ENCODE measurements at places on chromosomes 3 and 15.

- peak; percentile 89 for DNase-seq
Measured at GRCh38 chr15:64911311-64912186, at the start of gene ANKDD1A. Gene ANKDD1A (plus strand): TSS chr15:64911902. CDS start chr15:64911931, 29 bp downstream.

DNA sequence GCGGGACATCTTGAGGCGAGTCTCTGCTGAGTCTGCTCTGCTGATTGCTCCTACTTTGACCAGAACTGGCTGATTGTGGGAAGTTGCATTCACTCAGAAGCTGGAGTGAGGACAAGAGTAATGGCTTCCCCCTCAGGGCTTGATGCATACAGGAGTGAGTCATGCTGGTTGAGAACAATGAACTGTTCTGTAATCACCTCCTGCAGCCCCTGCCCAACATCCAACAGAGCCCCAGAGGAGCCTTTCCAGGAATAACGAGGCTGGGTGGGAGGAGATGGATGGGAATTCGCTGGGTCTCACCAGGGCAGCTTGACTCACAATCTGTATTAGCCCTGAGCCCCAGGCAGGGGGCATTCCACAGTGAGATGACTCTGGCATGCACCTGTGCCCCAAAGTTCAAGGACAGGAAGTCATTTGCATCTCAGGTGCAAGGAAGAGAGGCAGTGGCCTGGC, 85.0 kb downstream of the RAB11A start:
- DNase-seq: no peak

- no peak for DNase-seq
Measured at GRCh38 chr15:81083201-81083600, 50.9 kb upstream of the CFAP161 start.

DNA sequence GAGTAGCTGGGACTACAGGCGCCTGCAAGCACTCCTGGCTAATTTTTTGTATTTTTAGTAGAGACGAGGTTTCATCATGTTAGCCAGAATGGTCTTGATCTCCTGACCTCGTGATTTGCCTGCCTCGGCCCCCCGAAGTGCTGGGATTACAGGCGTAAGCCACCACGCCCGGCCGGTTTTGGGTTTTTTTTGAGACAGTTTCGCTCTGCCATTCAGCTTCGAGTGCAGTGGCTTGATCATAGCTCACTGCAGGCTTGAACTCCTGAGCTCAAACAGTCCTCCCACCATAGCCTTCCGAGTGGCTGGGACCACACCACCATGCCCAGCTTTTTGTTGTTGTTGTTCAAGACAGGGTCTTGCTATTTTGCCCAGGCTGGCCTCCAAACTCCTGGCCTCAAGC, 16.0 kb upstream of the SCAP start:
- no peak for DNase-seq

GRCh38 chr3:162780313-162780712, 1283.7 kb downstream of the OTOL1 start:
- DNase-seq: no peak

DNA sequence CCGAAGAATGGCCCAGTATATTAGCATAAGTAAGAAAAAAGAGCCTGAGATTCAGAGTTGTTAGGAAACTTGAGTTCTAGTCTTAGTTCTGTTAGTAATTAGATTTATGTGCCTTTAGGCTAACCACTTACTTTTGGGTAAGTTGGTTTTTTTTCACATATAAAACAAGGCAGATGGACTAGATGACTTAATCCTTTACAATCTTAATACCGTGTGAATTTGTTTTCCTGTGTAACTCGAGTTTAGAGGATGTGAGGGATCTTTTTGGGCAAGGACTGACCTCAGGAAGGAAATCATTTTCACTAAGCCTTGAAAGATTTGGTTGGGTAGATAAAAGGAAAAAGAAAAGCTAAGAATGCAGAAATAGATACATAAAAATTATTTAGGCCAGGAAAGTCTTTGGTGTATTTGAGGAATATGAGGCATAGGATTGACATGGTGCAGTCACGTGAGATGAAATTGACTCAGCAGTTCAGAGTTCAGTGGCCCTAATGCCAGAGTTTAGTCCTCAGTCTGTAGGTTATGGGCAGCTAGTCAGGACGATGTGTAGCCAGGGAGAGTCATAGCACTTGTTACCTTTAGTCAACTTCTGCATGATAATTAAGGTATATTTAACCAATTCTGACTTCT, 34.6 kb downstream of the PAK2 start:
- no peak for DNase-seq

DNA sequence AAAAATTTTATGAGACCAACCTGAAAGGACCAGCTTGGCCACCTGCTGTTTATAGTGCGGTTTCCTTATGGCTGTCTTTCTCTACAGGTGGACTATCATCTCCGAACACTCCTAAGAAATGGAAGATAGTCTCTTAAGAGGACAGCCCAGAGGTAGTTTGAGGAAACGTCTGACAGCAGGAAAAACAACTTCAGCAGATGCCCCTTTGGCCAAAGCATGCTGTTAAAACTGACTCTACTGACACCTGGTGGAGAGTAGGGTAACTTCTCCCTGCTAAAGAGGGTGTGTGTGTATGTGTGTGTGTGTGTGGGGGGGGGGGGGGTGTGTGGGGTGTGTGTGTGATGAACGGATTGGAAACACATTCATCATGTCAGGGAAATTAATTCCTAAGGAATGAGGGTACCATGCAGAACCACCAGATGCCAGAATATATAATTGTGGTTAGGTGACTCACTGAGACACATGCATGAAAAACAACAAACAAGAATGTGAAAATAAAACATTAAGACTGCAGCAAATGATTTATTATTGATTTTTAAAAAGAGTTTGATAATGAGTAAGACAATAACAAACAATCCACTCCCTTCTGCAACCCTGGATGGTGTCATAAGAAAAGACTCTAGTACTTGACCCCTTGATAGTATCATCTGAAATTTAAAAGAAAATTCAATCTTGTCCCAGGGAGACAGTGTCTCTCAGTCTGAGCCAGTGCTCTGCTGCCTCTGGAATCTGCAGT, 256.5 kb downstream of the THRB start:
- DNase-seq: peak; percentile 70

Measured in SK-N-DZ (cell line).